Activated T-cell treated with anti-CD3 and anti-CD28 coated beads, Interleukin-2, amount 50 U/mL, for 72 hours (primary cell): ENCODE measurements at places on chromosomes 7 and 10. TPM values are rescaled to one million over a fixed set of nuclear protein-coding genes. Genes with fewer than 3 reads are reported as not detected.

GRCh38 chr7:19209166-19209696 lies 64.0 kb upstream of the FERD3L start:
- H3K27ac ChIP-seq = no peak overlapping the region
- no peaks in the 10 kb centered on the region for H3K4me1 ChIP-seq
- no peak overlapping the region for H3K4me3 ChIP-seq
- H3K27me3 ChIP-seq = no peaks in the 10 kb centered on the region
- no peaks in the 10 kb centered on the region for H3K36me3 ChIP-seq

- H3K27ac ChIP-seq = no peak overlapping the region
- no peaks in the 10 kb centered on the region for H3K27me3 ChIP-seq
Observed at GRCh38 chr10:57119684-57120083, 758.6 kb upstream of the ZWINT start.

DNA sequence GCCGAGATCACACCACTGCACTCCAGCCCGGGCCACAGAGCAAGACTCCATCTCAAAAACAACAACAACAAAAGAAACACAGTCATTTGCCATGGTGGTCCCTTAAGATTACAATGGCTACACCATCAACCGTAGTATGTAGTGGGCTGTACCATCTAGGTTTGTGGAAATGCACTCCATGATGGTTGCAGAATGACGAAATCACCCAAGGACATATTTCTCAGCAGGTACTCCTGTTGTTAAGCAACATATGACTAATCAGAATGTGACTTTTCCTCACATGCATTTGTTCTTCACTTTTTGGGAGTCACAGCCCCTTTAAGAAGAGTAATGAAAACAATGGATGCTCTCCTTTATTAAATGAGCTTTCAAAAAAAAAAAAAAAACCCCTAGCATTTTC lies 11.0 kb downstream of the SVIL start:
- H3K4me3 ChIP-seq = no peak overlapping the region
- no peaks in the 10 kb centered on the region for H3K27me3 ChIP-seq
- DNase-seq = no peak
- H3K4me1 ChIP-seq = no peaks in the 10 kb centered on the region

DNA sequence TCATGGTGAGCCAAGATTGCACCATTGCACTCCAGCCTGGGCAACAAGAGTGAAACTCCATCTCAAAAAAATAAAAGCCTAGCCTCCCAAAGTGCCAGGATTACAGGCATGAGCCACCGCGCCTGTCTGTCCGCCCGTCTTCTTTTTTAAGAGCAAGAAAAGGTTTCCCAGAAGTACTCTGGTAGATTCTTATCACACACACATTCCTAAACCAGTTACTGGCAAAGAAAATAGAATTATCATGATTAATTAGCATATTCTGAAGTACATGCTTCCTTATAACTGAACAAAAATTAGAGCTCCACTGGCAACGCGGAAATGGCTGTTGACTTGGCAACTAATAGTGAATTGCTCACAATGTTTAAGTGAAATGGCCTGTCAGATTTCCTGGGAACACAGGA lies 87.0 kb downstream of the ADK start:
- H3K36me3 ChIP-seq = peaks cover 2% of the 10 kb centered on the region
- no peak overlapping the region for H3K4me3 ChIP-seq
- H3K27ac ChIP-seq = no peak overlapping the region
- no peaks in the 10 kb centered on the region for H3K4me1 ChIP-seq

- no peaks in the 10 kb centered on the region for H3K36me3 ChIP-seq
- no peak overlapping the region for H3K4me3 ChIP-seq
- H3K4me1 ChIP-seq = no peaks in the 10 kb centered on the region
- no peaks in the 10 kb centered on the region for H3K27me3 ChIP-seq
Observed at GRCh38 chr10:56537984-56538383, 176.9 kb upstream of the ZWINT start.

DNA sequence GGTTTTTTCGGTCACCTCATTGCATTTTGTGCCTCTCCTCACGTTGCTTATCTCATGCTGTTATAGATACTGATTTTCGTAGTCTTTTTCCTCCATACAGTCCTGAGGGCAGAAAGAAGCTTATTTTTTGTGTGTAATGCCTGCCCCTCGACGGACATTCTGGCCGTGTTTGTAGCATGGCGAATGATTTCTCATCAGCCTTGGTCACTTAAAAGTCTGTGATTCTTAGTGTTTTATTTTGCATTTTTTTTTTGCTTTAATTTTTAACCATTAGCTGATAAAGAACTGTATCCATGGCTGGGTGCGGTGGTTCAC lies 469 bp upstream of the NOC3L start:
- peaks cover 38% of the 10 kb centered on the region for H3K4me1 ChIP-seq
- DNase-seq = no peak
- peaks cover 17% of the 10 kb centered on the region for H3K27me3 ChIP-seq
- no peak overlapping the region for H3K27ac ChIP-seq
- H3K36me3 ChIP-seq = peaks cover 23% of the 10 kb centered on the region

DNA sequence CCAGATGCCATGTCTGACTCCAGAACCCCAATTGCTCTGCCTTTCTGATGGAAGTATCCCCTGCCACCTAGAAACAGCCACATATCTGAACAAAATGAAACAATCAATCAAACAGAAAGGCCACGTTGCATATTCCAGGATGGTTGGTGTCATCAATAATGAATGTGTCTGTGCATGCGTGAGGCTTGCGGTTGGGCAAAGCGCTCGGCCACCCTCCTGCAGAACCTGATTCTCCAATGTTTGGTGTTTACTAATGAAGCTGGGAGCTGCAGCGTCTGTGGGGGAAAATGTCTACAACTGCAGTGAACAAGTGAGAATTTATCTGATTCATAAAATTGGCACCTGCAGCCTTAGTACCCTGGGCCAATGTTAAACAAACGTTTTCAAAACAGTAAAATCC lies 121.2 kb upstream of the ADARB2 start:
- no peak overlapping the region for H3K27ac ChIP-seq
- H3K4me3 ChIP-seq = no peak overlapping the region
- no peaks in the 10 kb centered on the region for H3K4me1 ChIP-seq
- H3K27me3 ChIP-seq = no peaks in the 10 kb centered on the region
- H3K36me3 ChIP-seq = no peaks in the 10 kb centered on the region

GRCh38 chr7:25597946-25598345 lies 369.7 kb upstream of the NPVF start:
- H3K36me3 ChIP-seq = no peaks in the 10 kb centered on the region
- DNase-seq = no peak
- no peak overlapping the region for H3K27ac ChIP-seq
- no peaks in the 10 kb centered on the region for H3K27me3 ChIP-seq
- H3K4me3 ChIP-seq = no peak overlapping the region

DNA sequence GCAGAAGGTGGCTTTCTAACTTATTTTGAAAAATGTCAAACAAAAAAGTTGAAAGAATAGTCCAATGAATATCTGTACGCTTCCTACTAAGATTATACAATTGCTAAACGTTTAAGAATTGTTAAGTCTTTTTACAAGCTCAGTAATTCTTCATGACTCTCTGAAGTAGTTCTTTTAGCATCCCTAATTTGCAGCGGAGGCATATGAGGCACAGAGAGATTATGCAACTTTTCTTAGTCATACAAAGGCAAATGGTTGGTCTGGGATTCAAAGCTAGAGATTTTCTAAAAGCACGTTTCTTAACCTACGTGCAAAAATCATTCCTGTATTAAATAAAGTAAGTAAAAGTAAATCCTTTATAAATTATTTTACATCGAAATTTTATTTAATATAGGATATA lies 254.2 kb downstream of the MAGI2 start:
- no peaks in the 10 kb centered on the region for H3K4me1 ChIP-seq
- H3K27ac ChIP-seq = no peak overlapping the region
- no peaks in the 10 kb centered on the region for H3K27me3 ChIP-seq
- no peaks in the 10 kb centered on the region for H3K36me3 ChIP-seq
- DNase-seq = no peak

GRCh38 chr10:75018251-75018650 lies 93.2 kb upstream of the SAMD8 start:
- H3K27me3 ChIP-seq = no peaks in the 10 kb centered on the region
- H3K36me3 ChIP-seq = no peaks in the 10 kb centered on the region
- H3K4me3 ChIP-seq = no peak overlapping the region
- no peak for DNase-seq
- H3K27ac ChIP-seq = no peak overlapping the region
- H3K4me1 ChIP-seq = peaks cover 31% of the 10 kb centered on the region

DNA sequence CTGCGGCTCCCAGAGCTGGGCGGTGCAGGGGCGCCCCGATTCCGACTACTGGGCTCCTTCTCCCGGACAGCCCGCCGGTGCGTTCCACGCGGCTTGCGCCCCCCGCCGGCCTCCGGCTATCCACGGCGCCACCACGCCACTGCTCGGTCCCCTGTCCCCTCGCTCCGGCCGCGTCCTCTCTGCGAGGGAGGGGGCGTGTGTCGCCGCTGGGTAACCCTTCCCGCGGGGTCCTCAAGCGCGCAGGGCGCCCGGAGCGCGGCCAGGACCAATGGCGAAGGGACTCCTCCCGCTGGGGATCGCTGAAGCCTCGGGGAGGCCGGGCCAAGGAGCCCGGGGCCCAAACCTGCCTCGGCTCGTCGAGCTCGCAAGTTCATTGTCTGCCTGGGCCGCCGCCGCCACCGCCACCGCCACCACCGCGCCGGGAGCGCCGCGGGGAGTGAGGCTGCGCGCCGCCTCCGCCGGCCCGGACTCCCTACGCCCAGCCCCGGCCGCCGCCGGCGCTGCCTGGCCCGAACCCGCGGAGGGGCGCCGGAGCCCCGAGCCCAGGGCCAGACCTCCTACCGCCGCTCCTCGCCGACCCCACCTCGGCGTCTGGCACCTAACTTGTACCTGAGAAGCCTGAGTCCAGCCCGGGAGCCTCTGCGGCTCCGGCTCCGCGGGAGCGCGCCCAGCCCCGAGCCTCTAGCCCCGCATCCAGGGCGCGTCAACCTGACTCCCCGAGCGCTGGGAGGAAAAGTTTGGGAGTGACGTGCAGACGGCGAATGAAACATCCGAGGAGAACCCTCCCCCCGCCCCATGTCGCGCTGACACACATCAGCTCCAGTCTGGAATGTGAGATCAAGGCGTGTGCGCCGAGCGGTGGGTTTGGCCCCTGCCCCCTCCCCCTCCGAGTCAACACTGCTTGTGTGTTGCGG lies at the start of gene CHST15:
CHST15 (minus strand) TSS at position 739 of the 914 bp plus-strand sequence. CDS start 47,386 bp downstream, outside the sequence.
- peak within 1 kb of the TSS; percentile 77 for H3K4me3 ChIP-seq
- no peak within 1 kb of the TSS for H3K27ac ChIP-seq
- no peaks in the 10 kb centered on the region for H3K36me3 ChIP-seq

- no peak overlapping the region for H3K4me3 ChIP-seq
- peaks cover 8% of the 10 kb centered on the region for H3K36me3 ChIP-seq
- H3K4me1 ChIP-seq = peaks cover 6% of the 10 kb centered on the region
Observed at GRCh38 chr7:158633055-158633956, 45.7 kb upstream of the PTPRN2 start.

DNA sequence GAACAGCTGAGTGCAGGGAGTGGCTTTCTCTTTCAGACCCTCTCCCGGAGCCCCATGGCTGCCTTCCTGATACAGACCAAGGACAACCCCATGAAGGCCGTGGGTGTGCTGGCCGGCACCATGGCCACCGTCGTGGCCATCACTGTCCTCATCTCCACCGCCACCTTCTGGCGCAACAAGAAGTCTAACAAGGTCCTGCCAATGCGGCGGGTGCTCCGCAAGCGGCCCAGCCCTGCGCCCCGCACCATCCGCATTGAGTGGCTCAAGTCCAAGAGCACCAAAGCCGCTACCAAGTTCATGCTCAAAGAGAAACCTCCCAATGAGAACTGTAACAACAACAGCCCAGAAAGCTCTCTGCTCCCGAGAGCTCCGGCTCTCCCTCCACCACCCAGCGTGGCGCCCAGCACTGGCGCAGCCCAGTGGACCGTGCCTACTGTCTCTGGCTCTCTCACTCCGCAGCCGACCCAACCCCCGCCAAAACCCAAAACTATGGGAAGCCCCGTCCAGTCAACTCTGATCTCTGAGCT lies 11.2 kb downstream of the LRIT2 start:
- H3K27me3 ChIP-seq = no peaks in the 10 kb centered on the region
- no peak overlapping the region for H3K27ac ChIP-seq
- no peak for DNase-seq
- peak overlapping the region; percentile 19 for H3K4me3 ChIP-seq
- H3K4me1 ChIP-seq = no peaks in the 10 kb centered on the region

- no peaks in the 10 kb centered on the region for H3K27me3 ChIP-seq
- H3K4me1 ChIP-seq = peaks cover 44% of the 10 kb centered on the region
- H3K4me3 ChIP-seq = peak overlapping the region; percentile 98
- peaks cover 11% of the 10 kb centered on the region for H3K36me3 ChIP-seq
Observed at GRCh38 chr7:76047305-76047810, 442 bp downstream of the STYXL1 start.

DNA sequence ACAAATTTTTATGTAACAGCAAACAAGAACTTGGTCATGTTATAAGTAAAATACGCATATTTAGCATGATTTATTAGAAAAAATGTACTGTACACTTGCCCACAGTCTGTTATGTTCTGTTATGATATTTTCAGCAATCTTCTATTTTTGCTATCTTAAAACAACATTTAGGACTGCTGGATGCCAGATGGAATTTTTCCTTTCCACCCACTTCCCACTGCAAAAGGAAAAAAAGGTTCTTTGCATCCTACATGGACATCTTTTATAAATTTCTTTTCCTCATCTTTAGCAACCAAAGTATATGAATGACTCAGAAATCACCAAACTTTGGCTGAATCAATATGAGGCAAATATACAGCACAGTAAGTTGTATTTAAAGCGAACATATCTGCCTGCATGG lies 146.0 kb downstream of the RAPGEF5 start:
- H3K36me3 ChIP-seq = no peaks in the 10 kb centered on the region
- H3K4me1 ChIP-seq = no peaks in the 10 kb centered on the region
- peaks cover 34% of the 10 kb centered on the region for H3K27me3 ChIP-seq
- no peak overlapping the region for H3K4me3 ChIP-seq
- H3K27ac ChIP-seq = no peak overlapping the region

- peaks cover 25% of the 10 kb centered on the region for H3K27me3 ChIP-seq
- H3K27ac ChIP-seq = no peak overlapping the region
- H3K4me1 ChIP-seq = no peaks in the 10 kb centered on the region
- H3K36me3 ChIP-seq = no peaks in the 10 kb centered on the region
- DNase-seq = no peak
- H3K4me3 ChIP-seq = no peak overlapping the region
Observed at GRCh38 chr7:24054236-24054635, 229.8 kb upstream of the NPY start.

BAIAP2L1 gene
- 5.1 TPM for total RNA-seq

RASA4B gene
- total RNA-seq = 20.0 TPM

FOXL3 gene
- not detected for total RNA-seq

ZNF853 gene
- total RNA-seq = 4.0 TPM

CPEB3 gene
- total RNA-seq = 2.2 TPM

FZD8 gene
- 0.35 TPM for total RNA-seq

HERC4 gene
- total RNA-seq = 73.5 TPM

CLEC5A gene
- not detected for total RNA-seq
